ENCODE measurements at places on chromosomes 4 and X.

DNA sequence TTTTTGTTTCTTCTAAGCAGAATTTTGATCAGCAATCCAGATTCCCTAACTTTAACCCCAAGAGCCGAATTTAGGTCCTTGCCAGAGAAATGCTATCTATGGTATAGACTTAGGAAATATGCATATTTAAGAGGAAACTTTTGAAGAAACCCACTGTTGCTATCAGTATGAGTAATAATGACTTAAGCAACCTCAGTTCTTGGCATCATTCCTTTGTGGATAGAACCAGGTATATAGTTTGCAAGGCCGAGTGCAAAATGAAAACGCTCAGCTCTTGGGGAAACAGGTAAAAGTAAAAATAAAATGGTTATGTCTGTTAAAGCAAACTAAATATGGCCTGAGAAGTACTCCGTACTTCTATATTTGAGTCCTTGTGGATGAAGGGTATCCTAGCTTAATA is 78.1 kb downstream of the ARSF start:
- DNase-seq, result no peak

DNA sequence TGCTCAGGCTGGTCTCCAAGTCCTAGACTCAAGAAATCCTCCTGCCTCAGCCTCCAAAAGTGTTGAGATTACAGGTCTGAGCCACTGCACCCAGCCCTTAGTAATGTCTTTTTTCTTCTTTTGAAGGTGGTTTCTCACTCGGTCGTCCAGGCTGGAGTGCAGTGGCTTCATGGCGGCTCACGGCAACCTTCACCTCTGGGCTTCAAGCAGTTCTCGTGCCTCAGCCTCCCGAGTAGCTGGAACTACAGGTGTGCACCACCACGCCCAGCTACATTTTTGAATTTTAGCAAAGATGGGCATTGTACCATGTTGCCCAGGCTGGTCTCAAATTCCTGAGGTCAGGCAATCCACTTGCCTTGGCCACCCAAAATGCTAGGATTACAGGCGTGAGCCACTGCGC is 32.3 kb upstream of the ASMTL start:
- DNase-seq, result no peak

DNA sequence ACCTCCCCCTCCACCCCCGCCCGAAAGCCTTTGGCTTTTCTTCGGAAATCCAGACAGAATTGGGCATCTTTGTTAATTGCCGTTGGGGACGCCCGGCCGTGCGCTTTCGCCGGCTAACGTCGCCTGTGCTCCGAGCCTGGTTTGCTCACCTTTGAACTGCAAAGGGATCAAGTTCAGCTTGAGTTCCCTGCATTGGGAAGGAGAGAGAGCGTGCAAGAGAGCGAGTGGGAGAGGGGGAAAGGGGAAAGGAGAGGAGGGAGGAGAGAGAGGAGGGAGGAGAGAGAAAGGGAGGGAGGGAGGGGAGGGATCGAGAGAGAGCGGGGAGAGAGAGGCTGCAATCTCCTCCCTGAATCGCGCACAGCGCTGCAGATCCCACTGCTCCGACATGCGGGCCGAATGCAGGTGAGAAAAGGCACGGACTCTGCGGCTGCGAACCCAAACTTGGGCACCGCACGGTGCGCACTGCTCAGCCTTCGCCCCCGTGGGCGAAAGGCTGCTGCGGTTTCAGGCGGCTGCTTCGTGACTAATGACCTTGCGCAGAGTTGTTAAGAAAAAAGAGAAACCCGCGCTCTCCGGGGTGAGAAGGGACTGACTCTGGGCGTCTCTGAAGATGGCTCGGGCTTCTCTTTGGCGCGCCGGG is at the start of gene PCDH7:
Gene PCDH7, plus strand, starts transcription at position 349 of the 640 bp plus-strand sequence. CDS start 1,054 bp downstream, outside the sequence.
- peak; percentile 68 for DNase-seq

DNA sequence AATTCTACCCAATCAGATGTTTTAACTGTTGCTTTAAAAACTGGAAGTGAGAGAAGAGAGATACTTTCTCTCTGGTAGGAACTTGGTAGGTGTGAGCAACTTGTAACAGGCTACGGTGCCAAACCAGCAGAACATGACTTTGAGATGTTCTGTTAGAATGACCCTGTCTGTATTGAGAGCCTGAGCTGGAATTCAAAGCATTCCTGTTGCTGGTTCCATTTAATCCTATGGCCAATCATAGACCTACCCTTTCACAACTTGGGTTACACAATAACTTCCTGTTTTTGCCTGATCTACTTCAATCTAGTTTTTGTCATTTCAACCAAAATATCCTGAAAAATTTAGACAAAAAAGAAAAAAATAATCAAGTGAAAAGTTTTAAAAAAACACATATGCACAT is 1.7 kb upstream of the PRRG1 start:
- DNase-seq, result peak; percentile 62

DNA sequence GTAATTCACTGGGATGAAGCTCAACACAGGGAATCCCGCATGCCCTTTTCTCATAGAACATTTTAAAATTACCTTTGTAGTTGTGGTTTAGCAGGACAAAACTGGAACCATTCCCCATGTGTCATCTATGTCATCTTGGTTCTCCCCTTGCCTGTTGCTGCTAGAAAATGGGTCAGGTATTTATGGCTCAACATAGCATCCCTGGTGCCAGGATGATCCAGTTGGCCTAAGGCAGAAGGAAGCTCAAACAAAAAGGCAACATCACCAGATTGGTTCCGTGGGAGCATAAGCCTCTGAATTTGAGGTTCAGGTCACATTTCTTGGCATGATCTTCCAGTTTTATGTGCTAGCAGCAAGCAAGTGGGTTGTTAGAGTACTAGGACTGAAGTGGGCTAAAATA is 552.6 kb upstream of the BOD1L1 start:
- DNase-seq, result no peak

- DNase-seq, result no peak
Observed at GRCh38 chr4:7358100-7358735, 76.5 kb downstream of the PSAPL1 start.

Data from OCI-M1 (cell line).